ENCODE measurements at places on chromosomes 11 and 22.

DNA sequence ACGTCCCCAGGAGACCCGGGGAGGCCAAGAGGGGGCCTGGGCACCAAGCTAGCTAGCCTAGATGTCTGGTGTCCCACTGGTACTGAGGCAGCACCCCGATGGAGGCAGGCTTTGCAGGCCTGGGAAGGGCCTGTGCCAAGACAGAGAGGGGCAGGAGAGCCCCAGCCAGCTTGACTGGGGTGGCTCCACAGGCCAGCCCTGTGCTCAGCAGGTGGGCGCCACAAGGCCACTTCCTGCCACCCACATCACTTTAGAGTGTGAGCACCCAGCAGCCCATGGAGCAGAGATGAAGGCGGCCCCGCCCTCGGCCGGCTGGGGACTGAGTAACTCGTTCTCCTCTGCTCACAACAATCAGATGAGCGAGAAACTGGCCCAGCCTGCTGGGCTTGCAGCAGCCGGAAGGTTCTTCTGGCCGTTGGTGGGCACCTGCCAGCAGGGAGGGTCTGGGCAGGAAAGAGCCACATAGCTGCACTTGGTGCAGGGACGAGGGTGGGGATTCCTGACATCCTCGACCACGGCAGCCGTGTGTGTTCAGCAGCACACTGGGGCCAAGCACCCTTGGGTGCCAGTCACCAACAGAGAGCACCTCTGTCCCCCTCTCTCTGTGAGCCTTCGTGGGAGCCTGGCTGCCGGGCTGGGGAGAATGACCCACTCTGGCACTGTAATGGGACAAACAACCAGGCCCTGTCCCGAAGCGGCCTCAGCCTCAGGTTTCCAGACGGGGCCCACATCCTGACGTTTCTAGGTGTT is 7.6 kb downstream of the OSBPL5 start:
- no peak for DNase-seq

DNA sequence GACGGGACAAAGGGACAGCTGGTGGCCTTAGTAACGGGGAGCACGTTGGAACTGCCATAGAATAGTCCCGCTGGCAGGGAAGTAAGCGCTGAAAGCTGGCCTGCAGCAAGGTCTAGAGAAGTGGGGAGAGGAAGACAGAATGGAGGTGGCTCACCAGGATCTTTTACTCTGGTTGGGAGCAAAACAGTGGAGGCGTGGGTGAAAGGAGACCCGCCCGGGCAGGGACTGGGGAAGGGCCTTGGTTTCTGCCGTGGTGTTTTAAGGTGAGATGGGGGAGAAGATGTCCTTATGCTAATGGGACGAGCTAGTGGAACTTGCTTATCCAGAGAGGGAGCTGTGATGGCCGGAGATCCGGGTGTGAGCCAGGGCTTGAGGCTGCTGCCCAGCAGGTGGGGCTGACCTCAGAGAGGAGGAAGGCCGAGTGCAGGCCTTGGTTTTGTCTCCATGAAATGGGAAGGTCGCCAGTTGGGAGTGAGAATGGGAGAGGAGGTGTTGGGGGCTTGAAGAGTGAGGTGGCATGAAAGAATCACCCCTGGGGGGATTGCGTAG is 56.4 kb upstream of the CTTN start:
- no peak for DNase-seq

- DNase-seq, result no peak
These were observed 90.0 kb downstream of the DHCR7 start for GRCh38 chr11:71358122-71358728.

GRCh38 chr11:18229501-18229900 is 7.1 kb downstream of the SAA4 start:
- no peak for DNase-seq

GRCh38 chr22:24953384-24954113 is 1.0 kb downstream of the KIAA1671 start:
- no peak for DNase-seq

DNA sequence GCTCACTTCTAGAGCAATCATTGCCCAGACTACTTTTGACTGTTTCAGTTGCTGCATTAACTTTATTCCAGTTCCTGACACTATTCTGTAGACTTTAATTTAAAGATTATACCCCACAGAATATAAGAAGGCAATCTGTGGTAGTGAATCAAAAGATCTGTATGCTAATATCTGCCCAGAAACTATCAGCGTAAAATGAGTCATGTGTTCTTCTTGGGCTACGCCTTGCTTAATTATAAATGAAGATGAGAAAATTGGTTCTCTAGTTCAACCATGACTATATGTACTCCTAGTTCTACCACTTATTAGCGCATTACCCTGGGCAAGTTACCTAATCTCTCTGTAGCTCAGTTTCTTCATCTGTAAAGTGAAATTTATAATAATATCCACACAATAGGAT is 128.5 kb downstream of the CWF19L2 start:
- DNase-seq, result no peak

DNA sequence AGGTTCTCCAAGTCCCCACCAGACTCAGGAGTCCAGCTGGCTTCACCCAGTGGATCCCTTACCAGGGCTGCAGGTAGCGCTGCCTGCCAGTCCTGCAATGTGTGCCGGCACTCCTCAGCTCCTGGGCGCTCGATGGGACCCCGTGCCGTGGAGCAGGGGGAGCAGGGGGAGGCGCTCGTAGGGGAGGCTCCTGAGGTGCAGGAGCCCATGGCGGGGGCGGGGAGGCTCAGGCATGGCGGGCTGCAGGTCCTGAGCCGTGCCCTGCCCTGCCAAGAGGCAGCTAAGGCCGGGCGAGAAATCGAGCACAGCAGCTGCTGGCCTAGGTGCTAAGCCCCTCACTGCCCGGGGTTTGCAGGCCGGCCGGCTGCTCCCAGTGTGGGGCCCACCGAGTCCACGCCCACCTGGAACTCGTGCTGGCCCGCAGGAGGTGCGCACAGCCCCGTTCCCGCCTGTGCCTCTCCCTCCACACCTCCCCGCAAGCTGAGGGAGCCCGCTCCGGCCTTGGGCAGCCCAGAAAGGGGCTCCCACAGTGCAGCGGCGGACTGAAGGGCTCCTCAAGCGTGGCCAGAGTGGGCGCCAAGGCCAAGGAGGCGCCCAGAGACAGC is 792.9 kb upstream of the CCDC179 start:
- no peak for DNase-seq

- DNase-seq, result no peak
These were observed 673 bp upstream of the DUSP18 start for GRCh38 chr22:30668386-30668710.

DNA sequence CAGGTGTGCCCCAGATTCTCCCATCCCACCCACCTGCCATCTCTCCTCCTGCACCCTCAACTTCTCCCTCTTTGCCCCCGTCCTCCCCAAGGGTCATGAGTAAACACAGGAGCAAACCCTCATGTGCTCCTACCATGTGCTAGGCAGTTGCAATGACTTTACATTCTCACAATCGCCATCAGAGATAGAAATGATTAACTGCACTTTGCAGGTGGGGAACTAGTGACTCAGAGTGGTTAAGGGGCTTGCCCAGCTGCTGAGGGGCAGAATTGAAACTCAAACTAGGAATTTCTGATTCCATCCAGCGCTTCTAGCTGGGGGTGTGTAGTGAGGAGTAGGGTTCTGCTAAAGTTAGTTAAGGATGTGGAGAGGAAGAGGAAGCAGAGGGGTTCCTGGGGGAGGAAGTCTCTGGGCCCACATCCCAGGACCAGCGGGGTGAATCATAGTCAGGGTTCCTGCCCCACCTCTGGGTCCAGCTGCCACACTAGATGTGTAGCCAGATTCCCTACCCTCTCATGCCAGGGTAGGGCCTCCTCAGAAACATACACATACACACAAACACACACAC is 16.0 kb upstream of the PRG2 start:
- DNase-seq, result no peak

DNA sequence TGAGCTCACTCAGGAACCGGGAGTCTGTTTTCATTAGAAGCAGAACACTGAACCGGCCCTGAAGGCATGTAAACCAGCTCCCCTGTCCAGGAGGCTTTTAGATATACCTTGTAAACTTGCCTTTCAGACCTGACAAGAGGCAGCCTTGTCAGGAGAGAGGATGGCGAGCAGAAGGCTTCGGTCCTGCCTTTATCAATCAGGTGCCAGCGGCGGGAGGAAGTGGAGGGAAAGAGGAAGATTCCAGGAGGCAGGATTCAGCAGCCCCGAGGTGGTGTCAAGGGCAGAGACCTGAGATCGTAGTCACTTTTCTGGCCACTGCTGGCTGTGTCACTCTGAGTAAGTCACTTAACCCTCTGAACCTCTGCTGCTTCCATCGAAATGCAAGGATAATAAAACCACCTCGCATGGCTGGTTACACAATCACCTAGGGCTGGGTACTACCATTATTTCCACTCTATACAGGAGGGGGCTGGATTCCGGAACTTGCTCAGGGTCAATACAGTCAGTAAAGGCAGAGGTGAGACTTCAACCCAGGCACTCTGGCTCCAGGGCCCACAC is 181.0 kb downstream of the CHST1 start:
- DNase-seq, result no peak

GRCh38 chr11:13954591-13954990 is 7.9 kb upstream of the SPON1 start:
- no peak for DNase-seq

- DNase-seq, result no peak
These were observed 7.1 kb downstream of the USP18 start for GRCh38 chr22:18156878-18157713.

DNA sequence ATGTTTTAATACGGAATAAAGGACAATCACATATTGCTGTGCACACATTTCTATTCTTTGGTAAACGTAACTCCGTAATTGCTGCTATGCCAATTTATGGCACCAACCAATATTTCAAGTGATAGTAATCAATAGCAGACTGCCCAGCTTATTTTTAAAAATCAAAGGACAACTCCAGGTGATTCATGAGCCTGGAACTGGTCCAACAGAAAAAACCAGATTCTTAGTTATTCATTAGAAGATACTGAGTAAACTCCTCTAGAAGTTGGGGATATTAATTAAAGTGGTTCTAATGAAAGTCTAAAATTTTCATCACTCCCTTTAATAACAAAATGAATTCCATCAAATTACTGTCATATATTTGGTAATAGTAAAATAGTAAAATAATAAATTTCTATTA is 9.4 kb upstream of the OR52H1 start:
- no peak for DNase-seq

GRCh38 chr11:94882931-94883330 is 90.4 kb downstream of the CWC15 start:
- DNase-seq, result no peak

DNA sequence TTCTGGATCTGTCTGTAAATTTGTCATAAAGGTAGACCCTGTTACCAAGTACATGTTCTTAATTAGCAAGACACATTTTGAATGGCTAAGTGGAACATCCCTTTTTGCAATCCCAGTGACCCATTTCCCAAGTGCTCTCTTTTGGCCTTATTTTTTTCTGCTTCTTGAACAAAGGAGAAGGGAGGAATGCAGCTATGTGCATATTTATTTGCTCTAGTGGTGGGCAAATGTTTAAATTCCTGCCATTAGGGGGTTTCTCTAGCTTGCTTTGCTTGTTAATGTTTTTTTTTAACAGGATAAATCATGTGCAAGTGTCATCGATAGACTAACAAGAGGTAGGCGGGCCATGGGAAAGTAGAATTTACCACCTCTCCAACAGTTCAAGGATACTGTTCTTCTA is 135.7 kb downstream of the COMMD9 start:
- DNase-seq, result no peak

DNA sequence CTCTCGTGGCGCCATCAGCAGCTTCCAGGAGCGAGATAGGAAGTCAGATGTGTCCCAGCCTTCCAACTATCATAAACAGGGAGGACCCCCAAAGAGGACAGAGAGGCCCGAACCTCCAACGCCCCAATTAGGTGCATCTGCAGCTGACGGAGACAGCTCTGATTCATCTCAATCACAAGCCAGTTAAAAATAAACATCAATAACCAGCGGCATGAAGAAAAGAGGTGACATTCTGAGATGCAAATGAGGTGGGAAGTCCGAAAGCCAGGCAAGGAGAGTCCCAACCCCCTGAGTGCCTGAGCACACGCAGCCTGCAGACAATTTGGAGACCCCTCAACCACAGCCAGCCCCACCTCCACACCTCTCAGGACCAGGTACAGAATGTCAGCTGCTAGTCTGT is 28.1 kb upstream of the IGSF9B start:
- DNase-seq, result no peak

GRCh38 chr11:4713241-4713640 is 8.7 kb downstream of the MMP26 start:
- DNase-seq, result no peak

- DNase-seq, result no peak
These were observed 63.5 kb upstream of the PHOX2A start for GRCh38 chr11:72307439-72307838.

GRCh38 chr11:123055191-123055901 is 6.6 kb downstream of the HSPA8 start:
- DNase-seq, result no peak

DNA sequence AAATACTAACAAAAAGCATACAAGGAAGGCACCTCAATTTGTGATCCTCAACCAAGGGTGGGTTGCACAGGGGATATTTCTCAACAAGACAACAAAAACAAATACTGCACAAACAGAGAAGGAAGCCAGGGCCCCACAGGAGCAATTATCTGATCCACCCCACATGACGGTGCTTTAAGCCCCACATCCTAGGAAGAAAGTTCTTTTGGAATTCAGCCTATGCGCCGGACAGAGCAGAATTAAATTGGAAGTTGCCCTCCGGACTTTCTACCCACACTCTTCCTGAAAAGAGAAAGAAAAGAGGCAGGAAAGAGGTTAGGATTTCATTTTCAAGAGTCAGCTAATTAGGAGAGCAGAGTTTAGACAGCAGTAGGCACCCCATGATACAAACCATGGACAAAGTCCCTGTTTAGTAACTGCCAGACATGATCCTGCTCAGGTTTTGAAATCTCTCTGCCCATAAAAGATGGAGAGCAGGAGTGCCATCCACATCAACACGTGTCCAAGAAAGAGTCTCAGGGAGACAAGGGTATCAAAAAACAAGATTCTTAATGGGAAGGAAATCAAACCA is 40.6 kb downstream of the OSBP start:
- no peak for DNase-seq

- DNase-seq, result no peak
These were observed 298.0 kb downstream of the TTC28 start for GRCh38 chr22:28381429-28382167.

- no peak for DNase-seq
These were observed 1.1 kb downstream of the IGF2 start for GRCh38 chr11:2138068-2138430.

GRCh38 chr22:29797351-29797750 is 30.2 kb downstream of the UQCR10 start:
- no peak for DNase-seq

GRCh38 chr11:959608-960007 is 33.9 kb downstream of the AP2A2 start:
- no peak for DNase-seq

DNA sequence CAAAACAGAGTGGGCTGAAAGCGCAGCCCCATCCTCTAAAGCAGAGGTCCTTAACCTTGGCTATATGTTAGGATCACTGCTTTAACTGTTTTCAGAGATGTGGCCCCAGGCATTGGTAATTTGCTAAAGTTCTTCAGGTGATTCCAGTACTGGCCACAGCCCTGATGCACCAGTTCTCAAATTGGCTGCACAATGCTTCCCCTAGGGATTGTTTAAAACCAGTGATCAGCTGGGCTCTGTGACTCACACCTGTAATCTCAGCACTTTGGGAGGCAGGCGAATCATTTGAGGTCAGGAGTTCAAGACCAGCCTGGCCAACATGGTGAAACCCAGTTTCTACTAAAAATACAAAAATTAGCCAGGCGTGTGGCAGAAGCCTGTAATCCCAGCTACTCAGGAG is 8.4 kb upstream of the IRAG1 start:
- no peak for DNase-seq

- no peak for DNase-seq
These were observed 21.4 kb upstream of the EHF start for GRCh38 chr11:34599406-34599945.

All from activated CD4-positive, CD25-positive, alpha-beta regulatory T cell treated with anti-CD3 and anti-CD28 coated beads, Interleukin-2, amount 50 U/mL, for 72 hours (primary cell).